Hepatocyte (in vitro differentiated cells): ENCODE measurements at places on chromosomes 11 and 22. TPM values are rescaled to one million over a fixed set of nuclear protein-coding genes. Genes with fewer than 3 reads are reported as not detected.
A peak's percentile ranks its signal among the peaks of the same experiment; 100 is the strongest.

GRCh38 chr22:32206774-32207758 lies 2.2 kb upstream of the RFPL2 start:
- peak; percentile 39 for DNase-seq

- DNase-seq = no peak
Measured at GRCh38 chr11:64801561-64802369, 1.2 kb downstream of the MAP4K2 start.

- no peak for DNase-seq
Measured at GRCh38 chr11:32439501-32440210, 4.3 kb upstream of the WT1 start.

LBHD1 gene
- polyA plus RNA-seq = 6.5 and 6.7 TPM in 2 replicates

GRCh38 chr22:27391092-27391770 lies 410.3 kb downstream of the MN1 start:
- peak; percentile 32 for DNase-seq

GRCh38 chr22:37630839-37631435 lies 8.5 kb upstream of the SH3BP1 start:
- peak; percentile 78 for DNase-seq

DNA sequence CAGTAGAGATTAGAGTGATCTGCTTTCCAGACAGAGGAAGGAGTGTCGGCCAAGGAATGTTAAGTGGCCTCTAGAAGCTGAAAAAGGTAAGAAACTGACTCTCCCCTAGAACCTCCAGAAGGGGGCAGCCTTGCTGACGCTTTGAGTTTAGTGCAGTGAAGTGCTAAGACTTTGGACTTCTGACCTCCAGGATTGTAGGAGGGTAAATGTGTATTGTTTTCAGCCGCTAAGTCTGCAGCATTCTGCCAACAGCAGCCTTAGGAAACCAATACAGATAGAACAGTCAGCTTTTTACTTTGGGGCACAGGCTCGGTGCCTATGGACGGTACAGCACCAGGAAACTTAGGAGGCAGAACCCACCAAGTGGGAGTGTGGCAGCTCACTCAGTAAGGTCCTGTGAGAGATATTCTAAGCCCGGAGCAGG lies 3.6 kb upstream of the TBC1D22A start:
- peak; percentile 88 for DNase-seq

- no peak for DNase-seq
Measured at GRCh38 chr11:76787271-76787670, 4.1 kb downstream of the TSKU start.

NDUFC2 gene
- polyA plus RNA-seq = 442 and 481 TPM in 2 replicates

SLC25A45 gene
- polyA plus RNA-seq = 13.9 and 20.3 TPM in 2 replicates

AQP11 gene
- 9.3 and 13.5 TPM in 2 replicates for polyA plus RNA-seq

LPXN gene
- polyA plus RNA-seq = 2.3 and 3.7 TPM in 2 replicates

- no peak for DNase-seq
Measured at GRCh38 chr11:72856551-72857345, 42.5 kb downstream of the ATG16L2 start.

DNA sequence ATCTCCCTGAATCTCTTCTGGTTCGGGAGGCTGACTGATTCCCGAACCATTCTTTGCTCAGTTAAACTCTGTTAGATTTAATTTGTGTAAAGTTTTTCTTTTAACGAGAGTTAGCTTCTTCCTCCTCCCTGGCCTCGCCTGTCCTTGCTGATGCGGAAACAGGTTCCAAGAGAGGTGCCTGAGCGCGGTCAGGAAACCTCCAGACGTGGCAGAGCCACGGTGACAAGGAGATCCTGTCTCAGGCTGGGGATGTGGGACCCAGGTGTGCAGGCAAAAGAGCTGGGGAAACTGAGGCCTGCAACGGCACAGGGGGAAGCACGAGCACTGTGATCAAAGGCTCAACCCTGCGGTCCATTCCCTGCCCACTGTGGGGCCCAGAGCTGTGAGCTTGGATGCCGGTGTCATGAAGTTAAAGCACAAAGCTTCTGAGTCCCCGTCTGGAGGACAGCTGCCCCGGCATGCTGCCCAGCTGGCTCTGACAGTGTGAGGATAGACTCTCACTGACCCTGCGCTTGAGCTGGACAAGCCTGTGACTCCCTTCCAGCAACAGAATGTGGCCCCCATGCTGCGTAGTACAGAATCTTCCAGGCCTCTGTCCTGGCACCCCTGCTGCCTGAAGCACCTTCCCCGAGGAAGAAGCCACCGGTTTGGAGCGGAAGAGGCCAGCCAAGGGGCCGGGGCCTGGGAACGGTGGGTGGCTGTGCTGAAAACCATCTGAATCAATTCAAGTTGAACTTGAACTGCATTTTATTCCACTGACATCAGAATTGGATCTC lies 960.6 kb downstream of the BRD1 start:
- no peak for DNase-seq

GRCh38 chr11:30786256-30787110 lies 200.3 kb upstream of the MPPED2 start:
- DNase-seq = no peak

GRCh38 chr22:29096736-29097669 lies 24.2 kb downstream of the KREMEN1 start:
- no peak for DNase-seq

GRCh38 chr11:15195454-15196200 lies 80.9 kb downstream of the INSC start:
- DNase-seq = no peak

GRCh38 chr11:68215087-68215445 lies 2.0 kb upstream of the KMT5B start:
- DNase-seq = no peak

RFPL1 gene
- polyA plus RNA-seq = not detected in 2 replicates

GRCh38 chr11:117781627-117782026 lies 15.4 kb downstream of the DSCAML1 start:
- DNase-seq = no peak

MUC2 gene
- 0.77 and 0.83 TPM in 2 replicates for polyA plus RNA-seq

GRCh38 chr11:14411818-14412217 lies 52.8 kb upstream of the RRAS2 start:
- no peak for DNase-seq

- no peak for DNase-seq
Measured at GRCh38 chr11:34219279-34219678, 113.8 kb downstream of the NAT10 start.

- DNase-seq = no peak
Measured at GRCh38 chr11:118226296-118226695, 1.5 kb upstream of the JAML start.

DNA sequence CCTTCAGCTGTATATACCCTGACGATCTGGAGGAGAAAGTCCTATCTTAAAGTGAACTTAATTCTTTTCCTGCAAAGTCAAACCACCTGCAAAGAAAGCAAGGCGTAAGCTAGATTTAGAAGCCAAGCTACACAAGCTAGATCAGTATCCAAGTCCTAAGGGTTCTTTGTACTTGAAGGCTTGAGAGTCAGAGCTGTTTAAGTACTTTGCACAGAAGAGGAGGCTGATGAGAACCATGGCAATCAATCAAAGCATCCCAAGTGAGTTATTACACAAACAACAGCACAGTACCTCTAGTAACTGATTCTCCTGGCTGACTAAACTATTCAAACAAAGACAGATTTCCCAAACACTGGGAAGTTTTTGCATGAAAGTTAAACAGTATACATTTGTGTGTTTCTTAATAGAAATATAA lies 1.9 kb downstream of the CDON start:
- peak; percentile 28 for DNase-seq

OR52H1 gene
- polyA plus RNA-seq = not detected in 2 replicates

GRCh38 chr11:61619471-61620226 lies 38.8 kb upstream of the SYT7 start:
- no peak for DNase-seq

DNA sequence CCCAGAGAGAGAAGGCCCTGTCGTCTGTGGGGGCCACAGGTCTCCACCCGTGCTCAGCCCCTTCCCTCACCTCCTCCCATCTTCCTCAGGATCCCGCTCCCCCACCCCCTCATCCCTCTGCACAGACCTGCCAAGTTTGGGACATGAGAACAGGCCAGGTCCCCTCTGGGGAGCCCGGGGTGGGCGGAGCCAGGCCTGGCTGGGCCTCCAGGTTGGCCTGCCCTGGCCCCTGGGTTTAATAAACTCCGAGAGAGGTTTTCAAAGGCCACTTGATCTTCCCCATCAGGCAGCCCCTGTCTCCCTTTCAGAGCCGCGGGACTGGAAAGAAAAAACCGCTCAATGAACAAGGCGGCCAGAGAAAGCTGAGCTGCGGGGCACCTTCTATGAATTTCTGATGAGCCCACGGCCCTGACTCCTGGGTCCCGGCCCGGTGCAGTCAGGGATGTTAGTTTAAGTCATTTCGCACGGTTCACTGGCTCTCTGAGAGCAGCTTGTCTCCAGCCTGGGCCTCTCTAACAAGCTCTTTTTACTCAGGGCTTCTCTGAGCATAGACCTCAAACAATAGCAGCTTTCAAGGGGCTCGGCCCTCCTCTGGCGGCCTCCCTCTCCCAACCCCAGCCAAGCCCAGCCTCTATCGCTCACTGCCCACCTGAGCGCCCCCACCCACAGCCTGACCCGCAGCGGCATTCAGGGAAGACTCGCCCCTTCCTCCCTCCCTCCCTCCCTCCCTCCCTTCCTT lies 64.8 kb downstream of the RPUSD4 start:
- no peak for DNase-seq

DNA sequence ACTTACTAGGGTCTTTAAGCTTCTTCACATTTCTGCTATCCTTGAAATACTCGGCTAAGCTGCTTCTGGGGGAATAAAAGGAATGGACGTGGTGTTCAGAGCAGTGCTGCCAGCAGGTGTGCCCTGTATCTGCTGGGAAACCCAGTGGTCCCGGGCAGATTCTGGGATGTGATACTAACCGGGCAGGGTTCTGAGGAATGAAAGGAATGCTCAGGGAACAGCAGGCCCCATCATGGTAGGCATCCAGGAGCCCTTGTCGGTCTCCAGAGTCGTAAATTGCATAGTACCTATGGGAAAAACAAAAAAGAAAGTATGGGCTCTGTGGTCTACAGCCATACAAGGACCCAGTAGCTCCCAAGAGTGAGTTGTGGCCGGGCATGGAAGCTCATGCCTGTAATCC lies 4.5 kb upstream of the TMEM223 start:
- no peak for DNase-seq

DNA sequence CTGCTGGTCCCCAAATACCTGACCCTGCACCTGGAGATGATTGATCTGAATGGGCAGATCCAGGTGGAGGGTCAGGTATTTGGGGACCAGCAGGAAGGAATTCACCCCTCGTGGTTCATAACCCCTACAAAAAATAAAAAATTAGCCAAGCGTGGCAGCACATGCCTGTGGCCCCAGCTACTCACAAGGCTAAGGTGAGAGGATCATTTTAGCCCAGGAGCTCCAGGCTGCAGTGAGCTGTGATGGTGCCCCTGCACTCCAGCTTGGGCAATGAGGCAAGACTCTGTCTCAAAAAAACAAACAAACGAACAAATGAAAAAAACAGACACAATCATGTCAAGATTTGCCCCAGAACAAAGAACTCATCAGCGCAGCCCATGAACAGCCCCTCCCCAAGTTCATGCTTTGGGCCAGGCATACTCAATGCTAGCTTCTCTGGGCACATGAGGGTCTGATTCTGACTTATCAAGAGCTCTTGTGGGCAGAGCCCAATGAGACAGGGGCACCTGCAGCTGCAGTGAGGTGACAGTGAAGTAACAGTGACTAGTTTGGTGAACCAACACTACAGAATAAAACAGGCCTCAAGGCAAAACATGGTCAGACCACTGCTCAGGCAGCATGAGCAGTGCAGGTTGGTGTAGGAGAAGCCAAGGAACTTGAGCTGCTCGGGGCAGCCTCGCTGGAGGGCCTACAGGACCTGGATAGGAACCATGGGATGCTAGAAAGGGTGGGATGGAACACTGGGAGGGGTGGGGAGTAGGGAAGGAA lies 10.2 kb upstream of the FCHSD2 start:
- DNase-seq = no peak

DNA sequence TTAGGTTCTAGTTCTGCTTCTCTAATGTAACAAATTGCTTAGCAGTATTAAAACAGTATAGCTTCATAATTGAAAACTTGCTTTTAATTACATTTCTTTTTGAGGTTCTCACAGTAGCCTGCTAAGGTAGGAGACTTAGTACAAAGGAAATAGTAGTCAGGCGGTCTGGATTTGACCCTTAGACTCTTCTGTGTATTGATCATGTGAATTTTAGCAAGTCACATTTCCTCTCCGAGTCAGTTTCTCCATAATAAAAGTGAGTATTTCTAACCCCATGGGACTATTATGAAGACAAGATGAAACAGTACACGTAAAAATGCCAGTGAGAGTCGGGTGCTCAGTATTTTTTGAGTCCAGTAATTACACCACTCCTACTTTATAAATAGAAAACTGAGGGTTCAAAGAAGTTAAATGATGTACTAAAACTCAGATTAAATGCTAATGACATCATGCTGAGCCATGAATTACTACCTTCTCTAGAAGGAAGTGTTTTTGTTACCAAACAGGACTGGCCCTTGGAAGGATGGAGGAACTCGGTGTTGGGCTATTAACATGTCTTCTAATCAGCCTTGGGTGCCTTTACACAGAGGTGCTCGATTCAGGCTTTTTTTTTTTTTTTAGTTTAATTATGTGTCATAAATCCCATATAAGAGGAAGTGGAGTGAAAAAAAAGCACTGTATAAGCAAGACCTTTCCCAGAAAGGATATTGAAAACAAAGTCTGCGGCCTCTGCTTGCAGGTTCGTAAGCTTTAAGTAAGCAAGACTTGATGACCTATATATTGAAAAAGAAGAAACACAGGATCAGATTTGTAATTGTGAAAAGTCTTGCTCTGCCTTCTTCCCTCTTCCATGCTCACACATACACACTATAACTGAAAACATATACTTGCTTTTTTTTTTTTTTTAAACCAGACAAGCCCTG lies 109.0 kb downstream of the EMSY start:
- DNase-seq = peak; percentile 13

DNA sequence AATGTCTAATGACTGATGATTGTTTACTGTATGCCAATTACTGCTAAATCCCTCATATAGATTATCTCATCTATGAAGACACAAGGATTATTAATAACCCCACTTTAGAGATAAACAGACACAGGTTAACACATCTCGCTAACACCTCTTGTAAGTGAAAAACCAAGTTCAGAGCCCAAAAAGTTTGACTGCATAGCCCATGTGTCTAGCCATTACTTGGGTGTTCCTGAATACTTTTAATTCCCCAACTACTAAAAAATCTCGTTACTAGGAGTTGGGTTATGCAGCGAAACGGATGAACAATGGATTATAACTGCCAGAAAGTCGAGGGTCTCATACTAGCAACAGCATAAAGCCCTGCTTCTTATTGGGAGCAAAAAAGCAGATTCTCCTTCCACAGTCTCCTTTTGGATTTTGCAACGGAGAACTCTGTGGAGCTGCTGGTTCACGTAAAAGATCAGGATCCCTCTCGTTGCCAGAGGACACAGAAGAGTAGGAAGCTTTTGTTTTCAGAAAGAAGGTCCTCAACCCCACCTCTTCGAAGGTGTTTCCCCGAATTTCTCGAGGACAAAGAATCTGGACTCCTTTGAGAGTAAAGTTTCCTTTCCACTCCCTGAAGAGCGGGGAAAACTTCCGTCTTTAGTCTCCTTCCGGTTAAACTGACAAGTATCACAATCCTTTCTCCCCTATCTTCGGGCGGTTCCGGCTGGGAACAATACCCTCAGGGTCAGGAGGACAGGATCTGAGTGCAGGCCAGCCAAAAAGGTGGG lies 979 bp downstream of the ZBED5 start:
- DNase-seq = peak; percentile 60

GRCh38 chr11:8790968-8791367 lies 108.4 kb downstream of the RPL27A start:
- DNase-seq = no peak

OR51B4 gene
- 0.17 TPM in 1 of 2 replicates, not detected in the other for polyA plus RNA-seq

LUZP2 gene
- polyA plus RNA-seq = 2.2 and 2.7 TPM in 2 replicates

MCHR1 gene
- 1.1 TPM in 1 of 2 replicates, not detected in the other for polyA plus RNA-seq

- no peak for DNase-seq
Measured at GRCh38 chr11:33360642-33361041, 103.5 kb downstream of the HIPK3 start.

GRCh38 chr22:41563051-41563711 lies 2.4 kb downstream of the CSDC2 start:
- DNase-seq = peak; percentile 55

ELF5 gene
- polyA plus RNA-seq = 0.53 and 1.0 TPM in 2 replicates

VSIG10L2 gene
- polyA plus RNA-seq = 0.04 TPM in 1 of 2 replicates, not detected in the other
